ENCODE measurements at places on chromosomes 5 and 9.

DNA sequence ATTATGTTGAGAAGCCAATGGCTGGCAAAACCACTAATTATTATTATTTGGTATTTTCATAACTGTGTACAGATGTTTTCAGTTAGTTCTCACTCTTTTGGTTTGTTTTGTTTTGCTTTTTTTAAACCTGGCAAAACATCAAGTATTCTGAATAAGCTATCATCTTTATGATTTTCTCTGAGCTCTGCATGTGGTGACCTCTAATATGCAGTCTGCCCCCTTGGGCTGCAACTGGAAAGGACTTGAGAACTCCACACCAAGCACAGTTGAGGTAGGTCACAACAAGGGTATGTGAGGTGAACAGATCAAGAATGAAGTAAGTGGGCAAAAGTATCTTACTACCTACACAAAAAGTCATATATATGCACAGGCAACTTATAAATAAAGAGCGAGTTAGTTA lies 202.2 kb downstream of the NFIB start:
- DNase-seq: no peak

- no peak for DNase-seq
Measured at GRCh38 chr5:100762108-100762507, 141.0 kb downstream of the ST8SIA4 start.

DNA sequence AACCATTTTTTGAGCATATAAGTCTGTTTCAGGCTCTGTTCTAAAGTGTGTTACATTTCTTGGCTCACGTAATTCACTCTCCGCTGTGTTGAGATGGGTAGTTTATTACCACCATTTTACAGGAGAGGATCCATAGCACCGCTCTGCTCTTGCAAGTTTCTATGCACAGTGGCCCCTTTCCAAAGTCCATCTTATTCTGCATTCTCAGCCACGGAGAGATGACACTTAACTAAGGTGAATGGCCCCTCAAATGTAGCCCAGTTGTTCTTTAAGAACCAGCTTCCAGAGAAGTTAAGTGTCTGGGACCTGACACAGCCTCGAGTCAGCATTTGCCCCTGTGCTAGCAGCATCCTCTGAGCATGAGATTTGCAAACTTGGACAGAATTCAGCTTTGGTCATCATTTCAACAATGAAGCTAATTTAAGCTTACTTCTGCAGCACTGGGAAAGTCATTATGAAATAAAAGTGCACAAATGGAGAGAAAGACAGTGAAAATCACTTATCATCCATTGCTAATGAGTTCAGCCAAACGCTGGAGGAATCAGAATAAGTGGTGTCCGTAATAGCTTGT lies 61.9 kb downstream of the FAM78A start:
- no peak for DNase-seq

DNA sequence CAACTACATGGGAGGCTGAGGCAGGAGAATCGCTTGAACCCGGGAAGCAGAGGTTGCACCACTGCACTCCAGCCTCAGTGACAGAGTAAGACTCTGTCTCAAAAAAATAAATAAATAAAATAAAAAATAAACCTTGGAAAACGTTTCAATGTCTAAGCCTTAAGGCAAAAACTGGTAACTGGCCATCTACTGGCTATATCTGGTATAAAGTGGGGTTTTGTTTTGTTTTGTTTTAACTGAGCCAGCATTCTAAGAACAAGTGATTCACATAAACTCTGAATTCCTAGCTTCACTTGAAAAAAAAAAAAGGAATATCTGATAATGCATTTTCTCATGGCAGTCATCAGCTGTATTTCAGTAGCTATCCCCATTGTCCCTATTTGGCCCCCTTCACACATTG lies 126.1 kb upstream of the EFNA5 start:
- no peak for DNase-seq

GRCh38 chr5:138954257-138955012 lies 79.3 kb upstream of the LRRTM2 start:
- no peak for DNase-seq

- peak; percentile 45 for DNase-seq
Measured at GRCh38 chr5:96336351-96336985, 96.6 kb downstream of the PCSK1 start.

GRCh38 chr5:36066001-36066539 lies 612 bp downstream of the UGT3A2 start:
- DNase-seq: no peak

GRCh38 chr9:123550797-123551196 lies 194.8 kb downstream of the CRB2 start:
- DNase-seq: no peak

DNA sequence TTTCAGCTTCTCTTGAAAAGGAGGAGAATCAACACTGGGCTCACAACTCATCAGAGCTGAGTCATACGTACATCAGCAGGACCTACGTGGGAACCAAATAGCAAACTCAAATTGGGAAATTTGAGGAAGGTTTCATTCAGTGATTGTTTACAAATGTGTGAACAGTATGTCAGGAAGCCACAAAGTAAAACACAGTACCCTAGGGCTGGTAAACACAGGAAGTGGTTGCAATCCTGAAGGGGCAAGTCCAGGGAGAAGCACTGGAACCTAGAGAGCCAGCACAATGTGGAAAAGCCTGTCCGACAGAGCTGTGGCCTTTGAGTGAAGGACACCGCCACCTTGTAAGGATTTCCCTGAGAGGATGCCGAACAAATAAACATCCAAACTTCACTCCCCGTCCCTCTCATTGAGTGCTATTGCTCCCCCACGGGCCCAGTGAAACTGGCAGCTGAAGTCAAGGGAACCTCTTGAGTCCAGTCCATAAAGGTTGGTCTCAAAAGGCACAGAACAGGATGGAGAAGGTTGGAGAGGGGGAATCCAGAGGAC lies 26.7 kb upstream of the RICTOR start:
- no peak for DNase-seq

DNA sequence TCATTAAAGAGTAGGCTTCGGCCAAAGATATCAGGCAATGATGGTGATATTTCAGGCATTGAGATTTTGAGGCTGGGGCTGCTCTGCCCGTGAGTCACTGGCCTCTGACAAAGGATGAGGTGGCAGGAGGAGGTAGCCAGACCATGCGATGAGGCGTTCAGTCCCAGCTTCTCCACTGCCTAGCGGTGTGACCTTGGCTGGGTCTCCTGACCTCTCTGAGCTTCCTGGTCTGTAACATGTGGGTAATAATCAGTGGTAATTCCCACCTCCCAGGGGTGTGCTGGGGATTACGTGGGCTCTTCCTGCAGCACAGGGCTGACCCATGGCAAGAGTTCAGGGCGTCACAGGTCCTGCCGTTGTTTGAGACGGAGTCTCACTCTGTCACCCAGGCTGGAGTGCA lies 73.2 kb upstream of the RAPGEF1 start:
- no peak for DNase-seq

DNA sequence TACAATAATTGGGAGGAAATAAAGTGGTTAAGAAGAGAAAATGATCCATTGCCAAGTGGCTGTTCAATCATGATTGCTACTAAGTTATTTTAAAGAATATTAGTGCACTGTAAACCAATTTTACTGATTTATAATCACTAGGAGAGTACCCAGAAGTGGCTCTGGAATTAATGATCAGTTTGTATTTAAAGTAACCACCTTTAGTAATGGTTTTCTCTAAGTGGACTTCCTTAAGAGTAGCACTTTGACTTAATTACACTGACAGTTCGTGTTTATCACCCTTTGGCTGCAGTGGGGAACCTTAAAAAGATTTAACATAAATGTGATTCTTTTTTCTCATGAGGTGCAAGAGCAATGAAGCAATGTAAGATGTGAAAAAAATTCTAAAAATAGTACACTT lies 310.8 kb downstream of the CDH12 start:
- DNase-seq: no peak

DNA sequence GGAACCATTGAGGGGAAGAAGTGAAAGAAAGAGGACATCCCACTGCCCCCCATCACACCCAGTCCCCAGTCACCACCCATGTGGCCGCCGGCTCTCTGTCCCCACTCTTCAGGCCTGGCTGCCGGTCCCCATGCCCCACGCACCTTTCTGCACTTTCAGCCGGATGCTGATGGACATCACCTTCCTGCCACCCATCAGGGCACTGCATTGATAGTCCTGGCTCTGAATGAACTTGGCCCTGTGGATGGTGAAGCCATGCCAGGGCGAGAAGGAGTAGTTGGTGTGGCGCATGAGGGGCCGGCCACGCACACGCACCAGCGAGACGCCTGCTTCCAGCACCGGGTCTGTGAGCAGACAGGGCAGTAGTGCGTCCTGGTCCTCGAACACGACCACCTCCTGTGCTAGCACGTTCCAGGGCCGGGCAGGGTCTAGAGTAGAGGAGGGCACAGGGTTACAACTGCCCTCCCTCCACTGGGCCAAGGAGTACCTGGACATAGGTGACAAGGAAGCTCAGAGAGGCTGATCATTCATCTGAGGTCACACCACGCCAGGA lies 6.4 kb downstream of the CSF1R start:
- DNase-seq: no peak

DNA sequence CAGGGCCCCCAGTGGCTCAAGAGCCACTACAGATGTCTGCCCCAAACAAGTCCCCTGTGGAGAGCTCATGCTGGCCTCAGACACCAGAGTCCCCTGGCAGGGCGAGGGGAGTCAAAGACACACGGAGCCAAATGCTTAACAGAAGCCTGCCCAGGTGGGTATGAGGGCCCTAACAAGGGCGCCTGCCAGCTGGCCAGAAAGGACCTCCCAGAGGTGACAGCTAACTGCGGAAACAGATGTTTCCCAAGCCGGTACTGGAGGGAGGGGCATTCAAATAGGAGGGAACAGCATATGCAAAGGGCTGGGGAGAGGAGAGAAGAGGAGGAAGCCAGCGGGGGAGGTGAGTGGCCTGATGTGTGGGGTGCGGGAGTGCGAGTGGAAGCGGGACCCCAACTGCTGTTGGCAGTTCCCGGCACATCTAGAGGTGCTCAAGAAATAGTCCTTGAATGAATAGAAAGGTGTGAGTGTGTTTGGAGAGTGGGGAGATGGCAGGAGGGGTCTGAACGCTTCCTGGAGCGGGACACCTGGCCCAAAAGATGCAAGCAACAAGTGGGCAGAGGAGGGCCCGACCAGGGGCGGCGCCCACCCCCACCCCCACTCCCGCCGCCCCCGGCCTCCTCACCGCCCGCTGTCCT lies 824 bp downstream of the MXD3 start:
- no peak for DNase-seq

DNA sequence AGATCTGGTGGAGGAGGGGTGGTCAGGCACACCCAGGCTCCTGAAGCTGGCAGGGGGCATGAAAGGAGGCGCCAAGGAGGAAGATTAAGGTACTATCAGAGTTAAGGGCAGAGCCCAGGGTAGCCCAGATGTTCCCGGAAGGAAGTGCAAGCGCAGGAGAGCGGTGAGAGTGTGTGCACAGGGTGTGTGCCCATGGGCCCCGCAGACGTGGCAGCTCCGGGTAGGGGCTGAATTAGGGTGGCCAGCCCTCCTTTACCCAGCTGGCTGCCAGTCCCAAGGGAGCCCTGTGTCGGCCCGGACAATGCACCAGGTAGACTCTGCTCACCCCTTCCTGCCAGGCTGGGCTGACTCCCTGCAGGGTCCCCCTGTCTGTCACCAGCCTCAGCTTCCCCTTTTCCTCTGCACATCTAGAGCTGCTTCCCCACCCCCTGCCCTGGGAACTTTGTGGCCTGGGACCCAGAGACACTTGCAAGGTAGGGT lies at the start of gene SMIM33:
Gene SMIM33 (plus strand): TSS at position 184 of the 480 bp plus-strand sequence. CDS start 118 bp downstream, at position 302.
- DNase-seq: no peak

All from GM20000 (cell line).